SHP77 treated with DMSO at 0.1 percent for 48 hours (cell line): ENCODE measurements at places on chromosomes 7 and 10.
A peak's percentile ranks its signal among the peaks of the same experiment; 100 is the strongest.

DNA sequence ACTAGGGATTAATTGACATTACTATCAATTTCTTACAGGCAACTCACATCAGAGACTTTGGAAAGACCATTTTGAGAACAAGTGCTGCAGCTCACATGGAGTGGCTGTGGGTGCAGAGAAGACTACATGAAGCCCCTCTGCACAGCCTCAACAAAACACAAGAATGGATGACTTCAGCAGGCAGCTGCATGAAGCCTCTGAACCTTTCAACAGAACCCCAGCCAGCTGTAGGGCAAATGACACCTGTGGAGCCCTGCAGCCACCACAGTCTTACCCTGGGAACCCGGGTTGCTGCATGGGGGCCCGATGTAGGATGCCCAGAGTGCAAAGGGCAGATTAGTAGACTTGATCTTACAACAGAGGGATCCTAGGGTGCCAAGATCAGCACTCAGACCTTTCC is 62.0 kb upstream of the CAMK2B start:
- DNase-seq: no peak

GRCh38 chr7:90903841-90904240 is 307.7 kb downstream of the CDK14 start:
- DNase-seq: no peak

GRCh38 chr10:117805139-117805538 is 241.6 kb downstream of the RAB11FIP2 start:
- no peak for DNase-seq

DNA sequence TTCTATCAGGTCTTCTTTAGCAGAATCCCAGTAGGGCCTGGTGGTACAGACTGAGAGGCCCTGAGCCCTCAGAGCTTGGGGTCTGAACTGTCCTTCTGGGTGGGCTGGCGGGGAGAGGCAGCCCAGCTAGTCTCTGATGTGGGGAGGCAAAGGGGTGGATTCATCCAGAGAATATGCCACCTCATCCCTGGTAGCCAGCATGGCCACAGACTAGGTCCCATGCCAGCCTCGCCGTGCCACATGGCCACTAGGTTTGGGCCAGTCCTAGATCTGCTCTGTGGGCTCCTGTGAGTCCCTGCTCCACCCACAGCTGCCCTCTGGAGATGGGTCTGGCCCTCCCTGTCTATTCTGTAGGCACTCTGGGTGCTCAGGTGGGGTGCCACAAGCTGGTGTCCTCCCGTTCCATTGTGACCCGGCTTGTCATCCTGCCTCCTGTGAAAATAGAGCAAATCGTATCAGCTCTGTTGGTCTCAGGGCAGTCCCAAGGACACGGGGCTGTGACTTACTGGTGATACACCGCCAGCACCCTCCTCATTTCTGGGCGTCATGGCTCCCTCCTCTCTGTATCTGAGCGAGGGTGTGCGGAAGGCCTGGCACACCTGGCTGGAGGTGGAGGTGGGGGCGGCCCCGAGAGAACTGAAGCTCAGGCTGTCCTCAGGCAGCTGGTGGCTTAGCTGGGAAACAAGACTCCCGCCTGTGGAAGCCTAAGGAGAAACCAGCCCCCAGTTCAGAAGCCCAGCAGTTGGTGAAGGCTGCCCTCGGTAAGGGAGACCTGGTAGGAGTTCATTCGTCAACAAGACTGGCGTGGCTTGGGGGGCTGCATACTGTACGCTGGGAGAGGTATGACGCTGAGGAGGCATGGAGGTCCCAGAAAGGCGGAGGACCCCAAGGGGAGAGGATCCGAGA is 33.3 kb downstream of the UNC5B start:
- DNase-seq: no peak

GRCh38 chr7:11182736-11183135 is 209.1 kb downstream of the PHF14 start:
- no peak for DNase-seq

DNA sequence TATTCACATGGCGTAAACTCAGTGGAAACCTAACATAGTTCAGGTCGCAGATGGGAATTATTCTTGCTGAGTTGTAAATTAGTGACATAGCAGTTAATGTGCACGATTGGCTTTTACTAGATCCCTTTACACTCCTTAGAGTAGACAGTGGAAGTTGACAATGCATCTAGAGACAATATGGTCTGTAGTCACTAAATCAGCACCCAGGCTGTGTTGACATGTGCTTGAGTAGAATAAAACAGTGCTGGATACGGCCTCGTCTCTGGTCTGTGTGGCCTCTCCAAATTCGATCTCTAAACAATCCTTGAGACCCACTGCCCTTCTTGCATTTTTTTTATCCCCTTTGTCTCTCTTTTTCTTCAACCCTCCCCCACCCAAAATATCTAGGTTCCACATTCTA is 615.7 kb downstream of the SORCS1 start:
- no peak for DNase-seq

DNA sequence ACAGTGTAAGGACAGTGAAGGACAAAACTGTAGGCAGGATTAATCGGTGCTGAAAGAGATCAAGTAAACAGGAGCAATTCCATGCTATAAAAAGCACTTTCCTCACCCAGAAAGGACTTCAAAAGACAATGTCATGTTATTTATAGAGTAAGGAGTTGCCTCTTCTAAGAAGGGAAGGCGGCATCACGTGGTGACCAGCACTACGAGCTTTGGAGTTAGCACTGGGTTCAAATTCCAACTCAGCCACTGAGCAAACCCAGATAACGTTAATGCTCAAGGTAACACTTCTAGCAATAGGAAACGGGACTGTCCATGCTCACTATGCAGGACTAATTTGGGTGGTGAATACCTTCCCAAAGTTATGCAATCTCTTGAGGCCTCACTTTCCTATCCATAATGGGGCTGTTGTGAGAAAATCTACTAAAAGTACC is 715 bp upstream of the PANK1 start:
- DNase-seq: no peak

DNA sequence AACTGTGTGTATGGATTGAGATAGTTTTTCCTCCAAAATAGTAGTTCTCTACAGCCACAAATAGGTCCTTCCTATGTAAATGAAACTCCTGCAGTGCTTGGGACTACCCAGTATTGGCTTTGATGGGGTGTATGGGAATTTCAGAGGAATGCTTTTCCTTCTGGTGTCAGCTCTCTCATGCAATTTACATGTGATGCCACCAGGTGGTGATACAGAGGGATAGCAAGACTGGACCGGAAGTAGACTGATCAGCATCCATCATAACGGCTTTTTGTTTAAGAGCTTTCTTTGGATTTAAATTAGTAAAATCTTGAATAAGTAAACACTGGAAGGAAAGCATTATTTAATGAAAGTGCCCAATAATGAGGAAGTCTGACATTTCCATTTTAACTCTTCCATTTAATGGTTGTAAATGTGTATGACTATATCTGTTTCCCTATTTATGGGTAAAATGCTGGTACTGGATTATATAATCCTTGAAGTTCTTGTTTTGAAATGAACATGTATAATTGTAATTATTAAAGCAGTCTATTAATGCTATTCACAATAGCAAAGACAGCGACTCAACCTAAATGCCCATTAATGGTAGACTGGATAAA is 22.7 kb downstream of the DYNC1I1 start:
- peak; percentile 8 for DNase-seq
